Epithelial cell of esophagus (primary cell): ENCODE measurements at places on chromosomes 3 and 15.

DNA sequence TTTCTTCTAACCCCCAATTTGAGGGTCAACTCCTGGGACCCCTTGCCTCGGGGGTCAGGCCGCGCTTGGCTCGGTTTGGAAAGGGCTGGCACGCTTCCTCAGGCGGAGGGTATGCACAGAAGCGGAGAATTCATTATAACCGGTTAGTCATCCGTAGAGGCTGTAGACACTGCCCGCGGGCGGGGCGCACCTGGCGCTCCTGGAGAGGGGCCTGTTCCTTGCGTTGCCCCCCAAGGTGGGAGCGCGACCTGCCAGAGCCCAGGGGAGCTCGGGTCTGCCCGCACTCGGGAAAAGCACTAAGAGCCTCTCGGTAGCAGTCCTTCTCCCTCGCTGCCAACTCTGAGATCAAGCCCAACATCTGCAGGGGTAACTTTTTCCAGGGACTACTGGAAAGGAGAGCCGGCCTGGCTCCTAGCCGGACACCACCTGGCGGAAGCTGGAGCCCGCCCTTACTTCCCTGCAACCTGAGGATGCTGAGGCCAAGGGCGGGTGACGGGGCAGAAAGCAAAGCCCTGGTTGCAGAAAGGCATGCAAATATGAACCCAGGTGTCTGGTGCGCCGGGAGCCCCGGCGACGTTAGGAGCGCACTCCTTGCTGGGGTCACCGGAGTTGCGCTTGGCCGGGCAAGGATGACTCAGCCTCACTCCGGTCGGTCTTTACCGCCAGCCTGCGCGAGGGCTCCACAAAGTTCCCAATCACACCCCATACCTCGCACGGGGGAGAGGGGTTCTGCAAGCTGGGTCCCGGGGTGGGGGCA, 1.5 kb upstream of the CACNA2D3 start:
- DNase-seq: no peak

GRCh38 chr3:139718415-139718814, 40.6 kb upstream of the NMNAT3 start:
- peak; percentile 32 for DNase-seq

- DNase-seq: no peak
Observed at GRCh38 chr15:66696770-66697169, 5.3 kb upstream of the SMAD6 start.

DNA sequence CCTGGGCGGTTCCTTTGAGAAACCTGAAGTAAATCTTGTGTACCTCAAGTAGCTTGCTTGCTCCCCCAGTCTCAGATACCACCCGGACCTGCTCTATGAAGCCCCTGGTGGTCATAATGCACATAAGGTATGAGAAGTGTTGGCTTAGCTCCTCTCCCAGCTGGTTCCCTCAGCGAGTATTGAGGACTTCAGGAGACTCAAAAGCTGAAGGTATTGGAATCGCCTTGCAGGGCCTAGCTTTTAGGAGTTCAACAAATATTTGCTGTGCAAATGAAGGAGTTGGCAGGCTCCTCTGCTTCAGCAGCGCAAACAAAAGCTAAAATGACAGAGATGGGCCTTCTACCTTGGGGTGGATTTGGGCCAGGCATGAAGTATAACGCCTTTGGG, 1.7 kb downstream of the CMTM8 start:
- DNase-seq: peak; percentile 35

DNA sequence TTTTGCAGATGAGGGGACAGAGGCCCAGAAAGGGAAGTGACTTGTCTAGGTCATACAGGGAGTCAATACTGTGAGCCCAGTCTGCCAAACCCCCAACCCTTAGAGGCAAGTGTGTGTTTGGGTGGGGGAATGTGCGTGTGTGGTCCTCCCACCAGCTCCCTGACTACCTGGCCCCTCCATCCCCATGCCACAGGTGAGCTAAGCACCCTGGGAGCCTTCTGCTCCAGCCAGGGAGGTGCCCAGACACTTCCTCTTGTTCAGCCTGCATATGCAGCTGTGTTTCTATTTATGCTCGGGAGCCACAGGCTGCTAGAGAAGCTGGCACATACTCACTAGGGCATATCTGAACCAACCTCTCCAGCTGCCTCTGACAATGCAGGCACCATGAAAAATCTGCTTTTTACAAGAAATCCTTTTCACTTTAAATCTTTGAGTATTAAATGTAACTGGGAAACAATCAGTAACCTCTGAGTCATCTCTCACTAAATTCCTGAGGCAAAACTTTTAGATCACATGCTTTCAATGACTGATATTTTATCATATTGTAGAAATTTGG, 20.7 kb downstream of the TBC1D2B start:
- peak; percentile 54 for DNase-seq

GRCh38 chr15:49290191-49290590, 120.1 kb downstream of the GALK2 start:
- no peak for DNase-seq

GRCh38 chr3:76010252-76010651, 224.9 kb upstream of the ZNF717 start:
- DNase-seq: no peak

DNA sequence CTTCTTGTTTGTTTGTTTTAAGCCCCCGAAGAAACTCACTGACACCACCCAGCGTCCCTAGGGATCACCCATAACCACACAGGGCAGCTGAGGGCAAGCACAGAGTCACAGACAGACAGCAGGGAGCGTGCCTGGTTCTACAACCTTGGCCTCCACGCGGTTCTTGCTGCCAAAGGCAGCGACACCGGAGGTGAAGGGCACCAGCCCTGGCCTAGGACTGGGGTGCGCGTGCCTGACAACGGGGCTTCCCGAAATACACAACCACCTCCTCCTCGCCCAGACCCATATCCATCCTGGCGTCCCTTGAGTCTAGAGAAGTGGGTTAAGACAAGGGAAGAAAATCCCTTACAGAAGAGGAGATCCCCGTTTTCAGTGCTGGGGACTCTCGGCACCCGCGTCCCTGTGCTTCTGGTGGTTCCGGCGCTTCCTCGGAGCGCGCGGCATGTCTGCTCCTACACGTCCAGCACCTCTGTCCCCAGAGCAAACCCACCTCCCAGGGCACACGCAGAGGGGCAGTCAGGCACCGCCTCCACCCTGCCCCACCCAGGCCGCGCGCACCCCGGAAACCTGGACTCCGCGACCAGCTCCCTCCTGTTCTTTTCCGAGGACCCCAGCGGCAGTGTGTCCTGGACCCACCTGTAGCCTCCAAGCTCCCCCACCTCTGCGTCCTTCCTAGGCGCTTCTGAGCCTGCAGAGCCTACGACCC, 911 bp downstream of the RFTN1 start:
- peak; percentile 26 for DNase-seq

- DNase-seq: no peak
Observed at GRCh38 chr15:89864958-89865739, 28.6 kb downstream of the AP3S2 start.

DNA sequence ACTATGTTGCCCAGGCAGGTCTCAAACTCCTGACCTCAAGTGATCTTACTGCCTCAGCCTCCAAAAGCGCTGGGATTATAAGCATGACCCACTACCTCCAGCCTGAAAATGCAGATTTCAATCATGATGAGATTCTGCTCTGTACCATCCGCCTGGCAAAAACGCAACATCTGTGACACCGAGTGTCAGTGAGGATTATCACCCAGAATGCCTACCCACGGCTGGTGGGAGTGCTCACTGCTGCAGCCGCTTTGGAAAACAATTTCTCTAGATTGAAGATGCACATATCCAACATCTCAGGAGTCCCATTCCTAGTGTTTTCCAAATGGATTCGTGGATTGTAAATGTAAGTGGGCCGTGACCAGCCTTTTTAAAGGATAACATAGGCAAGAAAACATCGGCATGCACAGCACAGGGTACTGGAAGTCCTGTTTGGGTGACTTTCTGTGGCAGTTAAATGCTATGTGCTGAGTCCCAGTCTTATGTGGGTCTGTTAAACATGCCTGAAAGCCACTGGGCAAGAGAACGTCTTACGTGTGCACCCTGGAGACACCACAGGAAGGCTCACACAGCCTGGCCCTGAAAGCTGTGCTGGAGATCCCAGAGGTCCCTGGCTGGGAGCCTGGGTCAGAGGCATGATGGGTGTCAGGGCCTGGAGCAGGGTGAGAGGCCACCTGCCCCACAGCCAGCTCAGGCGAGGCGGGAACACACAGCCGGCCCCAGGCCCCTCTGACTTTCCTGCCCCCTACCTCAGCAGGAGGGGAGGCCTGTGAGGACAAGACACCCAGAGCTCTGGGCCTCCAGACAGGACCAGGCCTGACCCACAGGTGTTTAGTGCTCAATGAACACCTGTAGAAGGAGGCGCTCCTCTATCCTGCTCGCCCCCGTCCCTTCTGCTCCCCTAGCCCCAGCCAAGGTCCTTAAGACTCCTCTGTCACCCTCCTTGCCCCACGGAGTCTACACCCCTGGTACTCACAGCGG, 918 bp downstream of the PRSS50 start:
- no peak for DNase-seq

GRCh38 chr15:78550815-78551214, 10.6 kb downstream of the PSMA4 start:
- DNase-seq: no peak

GRCh38 chr15:70096215-70097062, 1.3 kb downstream of the TLE3 start:
- DNase-seq: peak; percentile 72

DNA sequence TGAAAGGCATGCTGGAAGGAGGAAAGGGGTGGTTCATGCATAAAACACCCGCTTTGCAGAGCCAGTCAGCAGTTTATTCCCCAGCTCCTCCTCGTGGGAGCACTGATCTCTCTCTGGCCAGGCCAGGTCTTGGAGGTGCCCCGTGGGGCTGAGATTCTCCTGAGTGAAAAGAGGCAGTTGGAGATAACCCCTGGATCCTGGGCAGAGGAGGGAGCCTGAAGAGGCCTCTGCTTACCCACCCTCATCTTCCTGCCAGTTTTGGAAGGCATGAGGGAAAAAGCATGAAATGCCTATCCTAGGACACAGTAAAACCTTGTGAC, 108.3 kb downstream of the SEMA5B start:
- DNase-seq: no peak

DNA sequence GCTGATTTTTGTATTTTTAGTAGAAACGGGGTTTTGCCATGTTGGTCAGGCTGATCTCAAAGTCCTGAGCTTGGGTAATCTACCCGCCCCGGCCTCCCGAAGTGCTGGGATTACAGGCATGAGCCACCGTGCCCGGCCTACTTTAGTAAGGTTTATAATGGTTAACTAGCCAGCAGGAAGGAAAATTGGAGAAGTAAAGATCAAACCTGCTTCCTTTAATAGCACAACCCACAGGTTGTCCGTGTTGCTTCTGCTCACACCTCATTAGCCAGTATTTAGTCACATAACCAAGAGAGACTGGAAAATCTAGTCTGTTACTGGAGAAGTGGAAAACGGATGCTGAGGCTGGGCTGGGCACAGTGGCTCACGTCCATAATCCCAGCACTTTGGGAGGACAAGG, 51.9 kb upstream of the TBL1XR1 start:
- peak; percentile 37 for DNase-seq

DNA sequence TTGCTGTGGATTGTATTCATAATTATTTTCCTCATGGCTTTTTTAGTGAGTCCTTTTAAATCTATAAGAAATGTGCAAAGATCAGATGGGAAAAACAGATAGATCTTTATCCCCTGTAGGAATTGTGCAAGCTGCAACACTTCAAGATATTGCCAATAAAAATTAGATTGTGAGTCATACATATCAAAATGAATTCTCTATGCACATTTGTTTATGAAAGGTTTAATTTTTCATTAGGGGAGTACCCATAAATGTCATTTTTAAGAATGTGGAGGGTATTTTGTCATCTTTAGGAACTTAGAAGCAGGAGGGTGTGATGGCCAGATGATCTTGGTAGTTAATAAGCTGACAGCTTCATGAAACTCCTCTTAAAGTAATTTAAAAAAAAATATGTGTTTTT, 2.9 kb downstream of the PIAS1 start:
- no peak for DNase-seq

- peak; percentile 80 for DNase-seq
Observed at GRCh38 chr3:57646723-57647122, 46.2 kb downstream of the DENND6A start.

DNA sequence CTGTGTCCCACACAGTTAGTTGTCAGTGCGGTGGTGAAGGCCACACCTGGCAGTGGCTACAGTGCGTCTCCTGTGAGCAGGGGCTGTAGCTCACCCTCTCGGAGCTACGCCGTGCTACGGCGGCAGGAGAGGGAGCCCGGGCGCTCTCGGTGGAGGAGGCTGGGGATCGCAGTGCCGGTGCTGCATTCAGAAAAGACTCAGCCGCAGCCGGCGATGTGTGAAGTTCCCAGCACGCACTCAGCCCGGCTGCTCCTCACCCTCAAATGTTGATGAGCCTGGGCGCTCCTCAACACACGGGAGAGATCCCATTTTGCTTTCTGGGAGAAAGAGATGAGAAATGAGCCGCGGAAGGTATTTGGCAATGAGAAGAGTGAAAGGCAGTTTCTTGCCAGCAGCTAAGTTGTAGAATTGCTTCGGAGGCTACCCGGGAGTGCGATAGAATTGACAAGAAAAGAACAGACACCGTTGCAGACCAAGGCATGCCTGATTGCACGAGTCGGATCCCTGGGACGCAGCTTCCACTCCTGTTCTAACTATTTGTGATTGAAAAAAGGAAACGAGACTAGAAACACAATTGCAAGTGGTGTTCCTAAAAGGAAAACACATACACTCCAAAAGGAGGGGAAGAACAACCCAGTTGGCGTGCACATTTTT, at the start of gene UNC13C:
Gene UNC13C (plus strand): TSS at position 189 of the 654 bp plus-strand sequence. CDS start 34,463 bp downstream, outside the sequence.
- DNase-seq: peak; percentile 24

DNA sequence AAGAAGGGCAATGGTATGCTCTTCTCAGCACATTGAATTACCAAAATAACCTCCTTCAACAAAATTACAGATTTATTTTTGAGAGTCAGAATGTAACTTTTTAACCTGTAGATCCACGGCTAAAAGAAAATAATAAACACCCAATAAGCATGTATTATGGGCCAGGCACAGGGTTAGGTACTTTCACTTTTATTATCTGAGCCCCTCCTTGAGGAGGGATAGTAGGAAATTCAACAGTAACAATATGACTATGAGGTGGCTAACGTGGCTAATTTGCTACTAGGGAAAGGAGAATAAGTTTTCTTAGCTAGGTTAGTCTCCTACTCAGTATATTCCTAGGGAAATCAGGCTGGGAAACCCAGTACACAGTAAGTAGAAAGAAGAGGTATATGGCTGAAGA, 306.9 kb downstream of the GAP43 start:
- no peak for DNase-seq

DNA sequence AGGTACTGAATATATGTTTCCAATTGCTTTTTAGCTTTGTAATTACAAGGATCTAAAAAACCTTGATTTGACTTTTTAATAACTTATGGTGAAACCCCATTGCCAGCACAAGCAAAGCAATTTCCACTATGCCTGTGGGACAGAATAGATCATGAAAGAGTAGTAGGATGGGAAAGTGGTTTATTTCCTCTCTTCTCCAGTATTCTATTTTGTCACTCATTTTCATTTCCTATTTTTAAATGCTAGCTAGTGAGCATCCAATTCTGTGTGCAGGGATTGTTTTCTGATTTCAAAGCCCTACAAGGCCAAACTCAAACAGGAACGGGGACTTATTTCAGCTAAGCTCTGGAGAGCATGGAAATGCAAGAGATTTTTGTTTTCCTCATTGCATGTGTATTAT, 132.0 kb upstream of the TGFBR2 start:
- DNase-seq: no peak

DNA sequence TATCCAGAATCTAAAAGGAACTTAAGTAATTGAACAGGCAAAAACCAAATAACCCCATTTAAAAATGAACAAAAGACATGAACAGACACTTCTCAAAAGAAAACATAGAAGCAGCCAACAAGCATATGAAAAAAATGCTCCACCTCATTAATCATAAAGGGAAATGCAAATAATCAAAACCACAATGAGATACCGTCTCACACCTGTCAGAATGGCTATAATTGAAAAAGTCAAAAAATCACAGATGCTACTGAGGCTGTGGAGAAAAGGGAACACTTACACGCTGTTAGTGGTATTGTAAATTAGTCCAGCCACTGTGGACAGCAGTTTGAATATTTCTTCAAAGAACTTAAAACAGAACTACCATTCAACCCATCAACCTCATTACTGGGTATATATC, 220.7 kb downstream of the MEX3B start:
- no peak for DNase-seq
